Cardiac septum (tissue), 1 donor: ENCODE measurements at places on chromosomes 2 and 18. TPM values are rescaled to one million over a fixed set of nuclear protein-coding genes. Genes with fewer than 3 reads are reported as not detected.

DNA sequence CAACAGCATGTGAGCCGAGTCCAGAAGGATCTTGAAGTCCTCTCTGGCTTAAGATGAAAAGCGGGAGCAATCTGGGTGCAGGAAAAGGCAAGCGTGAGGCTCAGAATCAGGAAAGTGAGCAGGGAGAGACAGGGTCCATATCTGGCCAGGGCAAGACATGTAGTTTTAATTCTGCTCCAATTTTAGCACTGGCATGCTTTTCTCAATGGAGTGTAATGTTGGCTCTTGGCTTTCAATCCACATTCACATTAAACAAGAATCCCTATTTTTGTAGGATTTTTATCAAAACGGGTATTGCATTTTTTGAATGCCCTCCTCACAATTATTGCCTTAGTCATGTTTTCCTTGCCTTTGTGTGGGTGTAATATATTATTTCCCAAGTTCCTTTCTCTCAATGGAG lies 6.0 kb downstream of the SPATA3 start:
- no peak for DNase-seq

GRCh38 chr2:121705390-121705789 lies 31.3 kb downstream of the NIFK start:
- DNase-seq, result no peak

INHBB gene
- total RNA-seq, result 2.8 TPM

- DNase-seq, result no peak
These were observed 11.6 kb downstream of the BMPR2 start for GRCh38 chr2:202387608-202388342.

UNC50 gene
- total RNA-seq, result 27.9 TPM

GRCh38 chr2:23375448-23375847 lies 9.5 kb upstream of the KLHL29 start:
- DNase-seq, result no peak

GRCh38 chr2:74107071-74107470 lies 40.6 kb downstream of the BOLA3 start:
- no peak for DNase-seq

C2orf66 gene
- not detected for total RNA-seq

PROC gene
- total RNA-seq, result not detected
